ENCODE measurements at places on chromosomes 6 and 20.

GRCh38 chr20:44423480-44423879 is 52.2 kb upstream of the TTPAL start:
- DNase-seq = no peak

GRCh38 chr20:44200983-44201382 is 9.6 kb downstream of the OSER1 start:
- DNase-seq = no peak

GRCh38 chr6:47096211-47096895 is 54.2 kb upstream of the ADGRF1 start:
- DNase-seq = no peak

GRCh38 chr6:111572216-111572706 is 33.4 kb downstream of the TRAF3IP2 start:
- DNase-seq = no peak

DNA sequence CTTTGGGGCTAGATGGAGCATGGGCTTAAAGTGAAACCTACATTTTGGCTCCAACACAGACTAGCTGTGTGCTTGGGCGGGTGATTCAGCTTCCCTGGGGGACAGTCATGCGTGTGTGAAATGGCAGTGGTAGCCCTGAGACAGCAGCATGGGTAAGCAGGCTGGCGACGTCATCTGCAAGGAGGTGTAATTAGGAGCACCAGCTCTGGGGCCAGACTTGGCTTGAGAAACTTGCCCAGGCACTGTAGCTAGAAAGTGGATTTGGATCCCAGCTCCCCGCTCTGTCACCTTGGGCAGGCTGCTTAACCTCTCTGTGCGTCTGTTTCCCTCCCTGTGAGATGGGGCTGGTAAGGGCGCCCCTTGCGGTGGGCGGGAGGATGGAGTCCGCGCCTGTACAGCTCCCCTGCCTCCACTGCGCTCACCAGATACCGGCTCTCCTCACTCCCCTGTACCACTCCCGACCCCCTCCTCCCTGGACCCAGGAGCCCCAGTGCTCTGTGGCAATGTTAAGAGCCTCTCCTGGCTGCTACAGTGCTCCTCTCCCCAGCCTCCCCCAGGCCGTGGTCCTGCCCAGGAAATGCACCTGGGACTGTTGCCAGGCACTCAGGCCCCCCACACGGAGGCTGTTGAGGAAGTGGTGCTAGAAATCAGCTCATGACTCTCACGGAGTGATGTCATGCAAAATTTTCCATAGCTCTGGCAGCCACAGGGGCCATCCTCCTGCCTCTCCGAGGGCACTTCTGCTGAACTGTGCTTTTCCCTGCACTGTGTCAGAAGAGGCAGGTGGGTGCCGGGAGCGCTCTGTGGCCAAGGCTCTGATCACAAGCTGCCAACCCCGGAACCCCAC is 44.6 kb downstream of the SYNJ2 start:
- peak; percentile 66 for DNase-seq

DNA sequence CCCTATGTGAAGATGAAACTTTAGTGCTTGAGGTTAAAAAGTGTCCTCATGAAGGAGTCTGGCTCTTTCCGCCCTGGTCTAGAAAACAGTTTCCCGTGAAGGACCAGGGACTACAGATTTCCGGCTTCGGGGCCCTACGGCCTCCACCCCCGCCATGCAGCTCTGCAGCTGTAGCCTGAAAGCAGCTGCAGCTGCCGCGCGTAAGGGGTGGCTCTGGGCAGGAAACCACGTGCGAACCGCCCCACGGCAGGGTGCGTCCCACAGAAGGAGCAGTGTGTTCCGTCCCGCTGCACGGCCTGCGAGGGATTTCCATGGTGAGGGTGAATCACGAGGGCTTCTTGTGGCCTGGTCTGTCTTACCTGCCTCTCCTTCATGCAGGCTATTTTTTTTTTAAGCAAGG is 117.0 kb downstream of the ERMARD start:
- DNase-seq = no peak

DNA sequence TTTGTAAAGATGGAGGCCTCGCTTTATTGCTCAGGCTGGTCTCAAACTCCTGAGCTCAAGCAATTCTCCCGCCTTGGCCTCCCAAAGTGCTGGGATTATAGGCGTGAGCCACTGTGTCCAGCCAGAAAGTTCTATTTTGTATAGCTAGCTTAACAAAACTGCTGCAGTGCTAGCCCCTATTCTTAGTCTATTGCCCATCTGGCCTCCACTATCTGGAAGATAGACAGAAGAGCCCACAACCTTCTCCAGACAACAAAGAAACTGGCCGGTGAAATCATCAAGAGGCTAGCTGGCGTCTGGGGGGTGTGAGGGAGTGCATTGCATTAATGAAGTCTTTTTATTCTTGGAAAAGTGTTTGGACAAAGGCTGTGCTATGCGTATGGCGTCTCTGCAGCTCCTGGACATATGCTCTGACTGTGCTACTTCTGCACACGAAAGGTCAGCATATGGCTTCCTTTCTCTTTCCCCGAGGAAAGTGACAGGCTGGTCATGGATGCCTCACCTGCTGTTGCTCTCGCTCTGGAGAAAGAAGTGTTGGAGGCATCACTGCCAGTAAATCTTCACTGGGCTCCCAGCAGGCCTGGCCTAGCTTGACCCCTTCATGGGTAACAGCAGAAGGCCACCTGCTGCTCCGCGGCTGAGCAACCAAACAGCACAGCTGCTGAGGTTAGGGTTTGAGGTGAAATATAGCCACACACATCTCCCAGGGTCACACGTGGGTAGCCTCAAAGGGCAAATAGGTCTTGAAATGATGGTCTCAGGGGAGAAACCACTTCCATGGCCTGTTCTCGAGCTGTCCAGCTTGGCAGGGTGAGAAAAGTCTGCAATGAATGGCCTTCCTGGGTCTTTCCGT is 95.1 kb upstream of the IYD start:
- DNase-seq = no peak

DNA sequence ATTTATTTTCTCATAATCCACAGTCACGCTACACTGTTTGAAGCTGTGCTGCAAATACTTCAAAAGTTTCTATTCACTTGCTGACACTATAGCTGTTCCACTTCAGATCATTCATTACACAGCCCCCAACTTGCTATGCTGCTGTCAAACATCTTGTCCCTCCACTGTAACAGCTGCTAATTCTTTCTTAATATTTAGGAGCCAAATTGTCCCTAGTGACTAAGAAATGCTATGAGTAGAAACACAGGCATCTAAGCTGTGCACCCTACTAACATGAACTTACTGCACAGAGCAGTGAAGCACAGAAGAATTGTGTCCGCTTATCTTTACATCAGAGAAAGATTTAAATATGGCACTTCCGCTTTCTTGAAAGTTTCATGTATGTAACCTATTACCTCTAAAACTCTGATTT is 91.3 kb downstream of the PDE10A start:
- no peak for DNase-seq

GRCh38 chr6:135601857-135602256 is 104.3 kb upstream of the AHI1 start:
- DNase-seq = no peak

DNA sequence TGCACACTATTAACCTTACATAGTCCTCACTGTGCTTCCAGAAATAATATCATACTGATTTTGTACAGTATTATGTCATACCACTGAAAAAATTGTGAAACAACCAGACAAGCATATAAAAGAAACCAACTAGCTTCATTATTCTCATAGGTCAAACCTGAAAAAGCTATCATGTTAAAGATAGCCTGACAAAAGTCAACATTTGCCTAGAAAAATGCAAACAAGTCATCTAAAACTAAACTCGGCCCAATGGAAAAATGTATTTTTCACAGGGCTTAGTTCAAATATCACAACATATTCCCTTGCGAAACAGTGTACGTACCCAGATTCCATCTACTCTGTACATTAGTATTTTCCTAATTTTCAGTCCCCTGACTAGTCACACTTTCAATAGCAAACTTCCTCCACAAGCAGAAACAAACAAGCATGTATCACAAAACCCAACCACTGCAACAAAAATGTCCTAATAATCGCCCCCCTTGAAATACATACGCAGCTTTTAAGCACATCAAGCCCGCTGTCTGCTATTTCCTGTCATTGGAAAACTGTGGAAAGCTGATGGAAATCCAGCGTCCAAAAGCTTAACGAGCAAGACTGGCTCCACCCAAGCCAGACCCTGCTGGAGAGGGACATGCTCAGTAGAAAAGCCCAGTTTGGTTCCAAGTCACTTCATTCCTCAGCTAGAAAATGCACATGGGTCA is 93.1 kb downstream of the EPB41L2 start:
- DNase-seq = no peak

DNA sequence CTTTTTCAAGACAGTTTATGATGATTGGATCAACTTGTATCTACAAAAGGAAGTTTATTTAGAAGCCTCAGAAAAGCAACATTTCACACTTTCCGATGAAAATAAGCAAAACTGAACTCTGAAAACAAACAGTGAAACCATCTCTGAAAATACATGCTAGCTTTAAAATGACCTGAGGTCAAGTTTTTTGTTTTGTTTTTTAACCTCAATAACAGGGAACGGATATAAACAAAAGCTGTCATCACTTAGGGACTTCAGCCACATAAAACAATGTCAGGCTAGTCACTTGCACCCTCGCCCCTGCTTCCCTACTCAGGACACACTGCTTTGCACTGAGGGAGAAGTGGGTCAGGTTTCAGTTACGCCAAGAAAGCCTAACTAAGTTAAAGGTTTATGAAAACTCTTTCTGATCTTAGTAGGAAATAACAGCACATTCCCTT is 11.6 kb downstream of the BACH2 start:
- no peak for DNase-seq

- DNase-seq = no peak
Measured at GRCh38 chr6:13260101-13260598, 68.2 kb downstream of the TBC1D7 start.

- DNase-seq = no peak
Measured at GRCh38 chr6:84601366-84601765, 163.0 kb downstream of the TBX18 start.

DNA sequence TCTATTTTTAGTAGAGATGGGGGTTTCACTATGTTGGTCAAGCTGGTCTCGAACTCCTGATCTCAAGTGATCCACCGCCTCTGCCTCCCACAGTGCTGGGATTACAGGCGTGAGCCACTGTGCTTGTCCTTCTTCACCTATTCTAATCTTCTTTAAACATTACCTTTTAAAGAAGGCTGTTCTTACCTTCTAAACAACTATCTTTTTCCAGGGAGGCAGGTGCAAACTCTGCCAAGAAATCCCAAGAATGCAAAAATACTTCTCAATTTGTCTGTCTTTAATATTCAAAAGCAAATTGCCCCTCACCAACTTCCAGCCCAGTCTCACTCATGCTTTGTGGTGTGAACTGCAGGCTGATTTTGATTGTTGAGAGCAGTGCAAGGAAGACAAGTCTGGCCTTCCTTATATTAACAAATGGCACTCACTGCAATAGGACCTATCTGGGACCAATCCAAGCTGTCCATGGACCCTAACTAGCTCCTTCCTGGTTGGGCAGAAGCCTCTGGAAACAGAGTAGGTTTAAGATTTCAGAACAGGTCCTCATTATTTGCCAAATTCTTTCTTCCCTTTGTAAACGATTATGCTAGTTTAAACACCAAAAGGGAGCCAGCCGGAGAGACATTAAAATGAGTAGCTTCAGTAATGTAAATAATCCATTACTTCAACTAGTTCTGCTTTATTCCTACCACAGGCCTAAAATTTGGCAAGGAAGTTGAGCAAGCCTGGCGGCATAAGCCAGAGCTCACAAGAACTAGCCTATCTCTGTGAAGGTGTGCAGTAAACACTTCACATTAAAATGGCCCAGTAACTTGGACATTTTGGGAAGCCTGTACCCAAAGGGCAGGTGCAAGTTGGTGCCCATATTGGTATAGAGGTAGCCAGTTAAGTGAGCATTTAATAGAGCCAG is 1.6 kb downstream of the SCAND1 start:
- DNase-seq = no peak

DNA sequence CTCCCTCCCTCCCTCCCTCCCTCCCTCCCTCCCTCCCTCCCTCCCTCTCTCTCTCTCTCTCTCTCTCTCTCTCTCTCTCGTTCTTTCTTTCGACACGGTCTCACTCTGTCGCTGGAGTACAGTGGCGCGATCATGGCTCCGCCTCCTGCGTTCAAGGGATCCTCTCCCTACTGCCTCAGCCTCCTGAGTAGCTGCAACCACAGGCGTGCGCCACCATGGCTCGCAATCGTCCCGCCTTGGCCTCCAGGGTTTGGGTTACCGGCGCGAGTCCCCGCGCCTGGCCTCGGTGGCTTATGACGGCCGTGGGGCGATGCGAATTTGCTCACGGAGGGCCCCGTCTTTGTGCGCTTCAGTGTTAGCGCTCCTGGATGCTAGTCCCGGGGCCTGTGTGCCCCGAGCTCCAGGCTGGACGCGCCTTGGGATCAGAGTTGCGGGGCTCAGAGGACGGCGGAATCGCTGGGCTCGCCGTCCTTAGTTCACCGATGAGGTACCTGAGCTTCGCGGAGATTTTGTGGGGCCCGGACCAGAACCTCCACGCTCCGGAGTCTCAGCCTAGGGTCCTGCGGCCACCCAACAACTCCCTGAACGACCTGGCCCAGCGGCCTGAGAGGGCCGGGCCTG is 45.2 kb downstream of the MCUR1 start:
- no peak for DNase-seq

DNA sequence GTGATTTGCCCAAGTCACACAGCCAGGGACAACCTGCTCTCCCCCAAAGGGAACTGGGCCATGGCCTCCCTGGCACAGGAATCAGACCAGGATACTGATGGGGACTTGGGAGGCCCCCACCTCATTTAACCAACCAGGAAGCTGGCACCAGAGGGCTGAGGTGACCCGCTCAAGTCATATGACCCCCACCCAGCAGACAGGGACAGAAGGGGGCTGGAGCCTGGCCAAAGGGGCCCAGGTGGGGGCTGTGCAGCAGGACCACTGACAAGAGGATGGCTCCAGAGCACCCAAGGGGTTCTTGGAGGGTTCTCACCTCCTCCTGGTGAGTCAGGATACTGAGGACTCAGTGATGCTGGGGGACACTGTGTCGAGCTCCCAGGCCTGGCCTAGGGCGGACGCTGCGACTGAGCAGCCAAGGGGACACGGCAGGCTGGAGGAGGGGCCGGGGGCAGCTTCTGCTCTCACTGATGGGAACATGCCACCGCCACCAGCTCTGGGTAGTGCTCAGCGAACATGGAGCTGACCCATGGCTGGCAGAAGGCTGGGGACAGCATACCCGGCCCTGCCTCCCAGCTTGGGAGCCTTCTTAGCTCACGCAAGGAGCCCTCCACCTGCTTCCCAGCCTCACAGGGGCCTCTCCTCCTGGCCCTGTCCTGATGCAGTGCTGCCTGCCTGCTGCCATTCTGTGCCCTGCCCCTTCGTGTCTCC is 1.2 kb downstream of the CST7 start:
- DNase-seq = no peak

GRCh38 chr6:34511915-34512737 is 44.0 kb downstream of the SPDEF start:
- DNase-seq = no peak

GRCh38 chr20:3407040-3407770 is at the start of gene DNAAF9:
Gene DNAAF9, minus strand, starts transcription at chr20:3407669. Its CDS starts 112 bp downstream, at chr20:3407557.
- DNase-seq = peak; percentile 61

All from effector CD8-positive, alpha-beta T cell (primary cell).